ENCODE measurements at places on chromosomes 16 and 17.

DNA sequence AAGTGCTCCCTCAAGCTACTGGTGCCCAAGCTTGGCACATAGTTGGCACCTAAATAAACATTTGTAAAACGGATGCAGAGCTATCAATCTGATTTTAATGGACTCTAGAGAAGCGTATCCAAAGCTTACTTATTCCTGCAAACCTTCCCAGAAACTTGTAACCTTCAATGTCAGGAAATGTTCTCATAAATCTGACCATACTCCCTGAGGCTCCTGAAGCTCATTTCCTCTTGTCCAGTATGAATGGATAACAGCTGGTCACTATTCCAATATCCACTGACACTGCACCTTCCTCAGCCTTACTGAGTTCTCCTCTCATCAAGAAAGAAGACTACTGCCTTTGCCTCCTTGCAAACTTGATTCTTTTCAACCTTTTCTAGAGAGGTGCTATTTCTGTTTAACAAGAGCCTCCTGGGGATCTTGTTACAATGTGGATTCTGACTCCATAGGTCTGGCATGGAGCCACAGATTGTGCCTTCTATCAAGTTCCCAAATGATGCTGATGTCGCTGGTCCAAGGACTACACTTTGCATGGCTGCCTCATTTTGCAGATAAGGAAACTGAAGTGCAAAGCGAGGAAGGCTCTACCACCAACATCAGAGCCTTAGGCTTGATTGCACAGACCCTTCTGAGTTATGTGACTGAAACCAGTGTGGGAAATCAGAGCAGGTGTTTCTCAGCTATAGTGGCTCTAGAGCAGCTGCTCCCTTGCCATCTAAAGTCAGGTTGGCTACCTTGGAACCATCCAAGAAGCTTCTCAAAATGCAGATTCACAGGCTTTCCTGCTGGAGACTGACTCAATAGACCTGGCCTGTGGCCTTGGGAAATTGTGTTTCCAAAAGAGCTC lies 377.8 kb downstream of the SOX9 start:
- DNase-seq, result no peak

DNA sequence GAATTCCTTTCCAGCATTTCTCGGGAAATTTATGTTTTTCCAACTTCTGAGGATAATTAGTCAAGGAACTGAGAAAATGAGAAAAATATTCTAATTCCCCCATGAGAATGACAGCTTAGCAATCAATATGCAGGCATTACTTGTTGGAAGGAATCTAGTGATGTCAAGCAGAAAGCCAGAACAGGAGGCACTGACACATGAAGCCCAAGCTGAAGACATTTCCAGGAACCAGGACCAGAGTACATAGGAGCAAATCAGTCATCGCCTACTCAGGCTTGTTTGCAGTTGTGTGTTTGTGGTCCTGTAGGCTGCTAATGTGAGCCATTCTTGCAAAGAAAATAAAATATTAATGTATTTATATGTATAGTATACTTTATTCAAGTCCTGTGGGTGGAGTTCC lies 89.7 kb downstream of the SALL1 start:
- DNase-seq, result no peak

GRCh38 chr17:77847221-77848085 lies 111.0 kb upstream of the TNRC6C start:
- no peak for DNase-seq

GRCh38 chr17:77316191-77316641 lies 175.4 kb downstream of the SEC14L1 start:
- DNase-seq, result no peak

DNA sequence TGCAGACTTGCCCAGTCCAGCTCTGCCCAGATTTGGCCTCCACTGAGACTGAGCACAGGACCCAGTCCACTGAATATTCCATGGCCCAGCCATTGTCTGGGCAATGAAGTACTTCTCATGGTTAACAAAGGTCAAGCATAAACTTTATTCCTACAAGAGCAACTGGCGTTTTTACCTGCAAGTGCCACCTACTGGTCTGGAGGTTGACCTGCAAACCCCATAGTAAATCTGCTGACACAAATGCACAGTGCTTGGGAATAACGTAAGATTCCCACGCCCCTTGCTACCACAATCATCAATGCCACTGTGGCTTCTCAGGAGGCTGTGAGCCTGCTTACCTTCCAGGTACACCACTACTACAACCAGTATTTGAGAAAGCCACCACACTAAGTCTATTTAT lies 170.2 kb downstream of the CEP112 start:
- no peak for DNase-seq

- no peak for DNase-seq
These were observed 11.2 kb downstream of the MVP start for GRCh38 chr16:29831490-29831889.

GRCh38 chr17:866568-867103 lies 84.5 kb downstream of the MRM3 start:
- no peak for DNase-seq

DNA sequence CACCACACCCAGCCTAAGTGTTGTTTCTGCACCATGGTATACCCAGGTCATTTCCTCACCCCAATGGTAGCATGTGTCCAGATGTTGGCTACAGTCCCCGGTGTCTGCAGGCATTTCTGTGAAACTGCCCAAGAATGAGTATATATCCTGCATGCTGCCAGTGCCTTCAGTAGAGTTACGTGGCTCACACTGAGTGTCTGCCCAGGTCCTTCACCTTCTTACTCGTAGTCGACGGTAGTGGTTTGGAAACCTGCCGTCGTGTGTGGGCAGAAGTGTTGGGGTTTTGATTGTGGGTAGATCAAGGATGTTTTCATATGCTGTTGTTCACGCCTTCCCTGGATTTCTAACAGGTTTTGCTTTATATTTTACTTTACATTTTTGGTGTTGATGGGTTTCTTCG lies 16.8 kb downstream of the TCF25 start:
- DNase-seq, result no peak

GRCh38 chr16:72072514-72073342 lies 9.7 kb downstream of the HPR start:
- no peak for DNase-seq

GRCh38 chr16:55849536-55849935 lies 16.6 kb upstream of the CES1 start:
- DNase-seq, result no peak

DNA sequence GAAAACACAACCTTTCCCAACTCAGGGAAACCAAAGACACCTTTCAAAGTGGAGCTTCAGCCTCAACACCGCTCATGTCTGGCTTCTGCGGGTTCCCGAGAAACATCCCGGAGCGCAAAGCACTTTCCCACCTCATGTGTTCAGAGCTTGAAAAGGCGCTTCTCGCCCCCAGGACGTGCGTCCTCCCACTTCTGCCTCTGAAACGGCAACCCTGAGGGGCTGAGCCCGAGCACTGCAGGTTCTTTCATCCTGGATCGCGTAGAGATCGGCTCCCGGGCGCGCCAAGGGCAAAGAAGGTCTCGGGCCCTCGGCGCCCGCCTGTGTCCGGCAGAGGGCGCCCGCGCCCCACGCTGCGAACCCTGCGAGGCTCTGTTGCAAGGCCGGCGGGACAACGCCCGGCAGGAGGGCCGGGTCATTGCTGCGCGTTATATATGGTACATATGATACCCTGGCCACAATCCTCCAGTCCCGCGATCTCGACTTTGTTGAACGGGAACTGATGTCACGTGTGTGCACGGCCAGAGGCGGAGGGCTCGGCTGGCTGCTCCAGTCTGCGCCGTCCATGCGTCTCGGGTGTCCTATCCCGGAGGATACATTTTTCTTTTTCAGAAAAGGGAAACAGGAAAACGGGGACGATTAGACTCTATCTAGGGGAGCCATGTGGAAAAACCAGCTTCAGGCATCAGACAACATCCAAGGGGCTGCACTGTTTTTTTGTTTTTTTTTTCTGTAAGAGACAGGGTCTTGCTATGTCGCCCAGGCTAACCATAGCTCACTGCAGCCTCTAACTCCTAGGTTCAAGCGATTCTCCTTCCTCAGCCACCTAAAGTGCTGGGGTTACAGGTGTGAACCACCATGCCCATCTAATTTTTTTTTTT lies 19.1 kb downstream of the COQ7 start:
- peak; percentile 94 for DNase-seq

All from posterior cingulate gyrus (tissue), 11 donors.